ENCODE measurements at places on chromosomes 4 and X. TPM values are rescaled to one million over a fixed set of nuclear protein-coding genes. Genes with fewer than 3 reads are reported as not detected.

NXF3 gene
- total RNA-seq, result not detected

IRAK1 gene
- total RNA-seq, result 123 TPM

CACNA1F gene
- total RNA-seq, result 1.7 TPM

DNA sequence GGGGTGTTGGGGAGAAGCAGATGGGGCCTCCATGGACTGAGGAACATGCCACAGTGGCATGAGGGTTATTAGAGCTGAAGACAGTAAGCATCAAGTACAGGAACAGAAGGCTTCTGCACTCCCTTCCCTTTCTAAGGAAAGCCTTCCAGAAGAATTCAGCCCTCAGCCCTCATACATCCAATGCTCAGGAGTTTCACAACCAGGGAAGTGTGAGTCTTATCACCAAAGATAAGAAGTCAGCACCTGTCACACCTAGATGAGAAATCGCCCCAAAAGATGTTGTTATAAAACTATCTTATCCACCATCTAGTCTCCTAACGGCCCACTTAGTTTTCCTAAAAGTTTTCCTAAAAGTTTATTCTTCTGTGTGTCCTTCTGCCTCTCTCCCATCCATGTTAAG, 78.0 kb upstream of the STS start:
- no peak for DNase-seq

DNA sequence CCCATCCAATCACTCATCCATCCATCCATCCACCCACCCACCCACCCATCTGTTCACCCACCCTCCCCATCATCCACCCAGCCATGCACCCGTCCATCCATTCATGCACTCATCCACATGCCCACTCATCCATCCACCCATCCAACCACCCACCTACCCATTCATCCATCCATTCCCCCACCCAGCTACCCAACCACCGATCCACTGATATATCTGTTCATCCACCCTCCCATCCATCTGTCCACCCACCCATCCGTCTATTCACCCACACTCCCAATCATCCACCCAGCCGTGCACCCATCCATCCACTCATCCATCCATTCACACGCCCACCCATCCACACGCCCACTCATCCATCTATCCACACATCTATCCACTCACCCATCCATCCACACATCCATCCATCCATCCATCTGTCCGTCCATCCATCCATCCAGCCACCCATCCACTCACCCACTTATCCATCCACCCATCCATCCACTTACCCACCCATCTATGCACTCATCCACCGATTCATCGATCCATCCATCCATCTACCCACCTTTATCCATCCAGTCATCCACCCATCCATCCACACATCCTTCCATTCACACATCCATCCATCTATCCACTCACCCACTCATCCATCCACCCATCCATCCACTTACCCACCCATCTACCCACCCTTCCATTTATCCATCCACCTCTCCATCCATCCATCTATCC, 28.4 kb downstream of the ASMTL start:
- peak; percentile 34 for DNase-seq

GRCh38 chr4:118120120-118120760, 86.0 kb downstream of the NDST3 start:
- no peak for DNase-seq

Data from activated naive CD4-positive, alpha-beta T cell treated with anti-CD3 and anti-CD28 coated beads, Interleukin-2, amount 50 U/mL, for 72 hours (primary cell).